Lung microvascular endothelial cell (primary cell): ENCODE measurements at places on chromosomes 16 and 17. TPM values are rescaled to one million over a fixed set of nuclear protein-coding genes. Genes with fewer than 3 reads are reported as not detected.

The HSPB9 gene
- not detected in 2 replicates for total RNA-seq

The SCGB1C2 gene
- not detected in 2 replicates for total RNA-seq

The CDK3 gene
- total RNA-seq, result 0.22 and 0.79 TPM in 2 replicates

The CCL1 gene
- not detected in 2 replicates for total RNA-seq

The RNU2-1 gene
- total RNA-seq, result not detected in 2 replicates

The PMFBP1 gene
- total RNA-seq, result under 0.01 TPM in 2 replicates

The CHP2 gene
- total RNA-seq, result not detected in 2 replicates

The SEPTIN12 gene
- not detected in 2 replicates for total RNA-seq

The VMO1 gene
- total RNA-seq, result 0.22 TPM in 1 of 2 replicates, not detected in the other

The BRIP1 gene
- 1.8 and 4.4 TPM in 2 replicates for total RNA-seq

The OR1F1 gene
- not detected in 2 replicates for total RNA-seq

The WFIKKN1 gene
- total RNA-seq, result under 0.01 and 0.20 TPM in 2 replicates

The FOXN1 gene
- total RNA-seq, result not detected in 2 replicates

The PLK1 gene
- 2.8 and 10.9 TPM in 2 replicates for total RNA-seq

The MYOCD gene
- total RNA-seq, result 0.40 TPM in 1 of 2 replicates, not detected in the other

The KRT31 gene
- total RNA-seq, result not detected in 2 replicates

The TPSB2 gene
- total RNA-seq, result not detected in 2 replicates

The KIF2B gene
- not detected in 2 replicates for total RNA-seq

The CHAD gene
- total RNA-seq, result under 0.01 TPM in 1 of 2 replicates, not detected in the other
